Metanephros (tissue), 2 donors: ENCODE measurements at places on chromosomes 4 and X. TPM values are rescaled to one million over a fixed set of nuclear protein-coding genes. Genes with fewer than 3 reads are reported as not detected.

Gene GPM6B
- 15.9 TPM for total RNA-seq

Gene XAGE1A
- not detected for total RNA-seq

Gene SSX2
- not detected for total RNA-seq

Gene PRKG2
- total RNA-seq, result 0.76 TPM

Gene CXCL8
- total RNA-seq, result 6.0 TPM

Gene CABS1
- total RNA-seq, result not detected

Gene IL1RAPL1
- 11.2 TPM for total RNA-seq

Gene MAGEB17
- not detected for total RNA-seq

Gene BGN
- 79.5 TPM for total RNA-seq

Gene RTL5
- 10.6 TPM for total RNA-seq

Gene SFRP2
- 12.3 TPM for total RNA-seq

Gene SSX2B
- 0.35 TPM for total RNA-seq

Gene NPNT
- 101 TPM for total RNA-seq

Gene RADX
- total RNA-seq, result 2.5 TPM

Gene ITIH6
- total RNA-seq, result not detected

Gene CDS1
- 15.6 TPM for total RNA-seq

Gene TAF7L
- total RNA-seq, result 0.18 TPM

Gene TXK
- 4.0 TPM for total RNA-seq

Gene ADGRA3
- 62.5 TPM for total RNA-seq

Gene SLC34A2
- total RNA-seq, result 17.4 TPM

Gene SULT1E1
- 354 TPM for total RNA-seq

Gene CPE
- 93.4 TPM for total RNA-seq

Gene USP26
- total RNA-seq, result not detected

Gene PDGFC
- 40.4 TPM for total RNA-seq

Gene LRP2BP
- 3.2 TPM for total RNA-seq

Gene PITX2
- 8.8 TPM for total RNA-seq

Gene SOX3
- total RNA-seq, result not detected

Gene CAMK2D
- total RNA-seq, result 88.1 TPM

Gene CT83
- not detected for total RNA-seq

Gene RPA4
- 2.4 TPM for total RNA-seq

Gene TEC
- total RNA-seq, result 2.8 TPM
